ENCODE measurements at places on chromosomes 3 and 15. TPM values are rescaled to one million over a fixed set of nuclear protein-coding genes. Genes with fewer than 3 reads are reported as not detected.

GRCh38 chr3:73068419-73068818 lies 7.0 kb downstream of the EBLN2 start:
- no peak overlapping the region for H3K4me3 ChIP-seq
- H3K4me1 ChIP-seq = peaks cover 15% of the 10 kb centered on the region
- no peaks in the 10 kb centered on the region for H3K27me3 ChIP-seq
- no peak for DNase-seq
- H3K27ac ChIP-seq = no peak overlapping the region
- no peaks in the 10 kb centered on the region for H3K36me3 ChIP-seq

DNA sequence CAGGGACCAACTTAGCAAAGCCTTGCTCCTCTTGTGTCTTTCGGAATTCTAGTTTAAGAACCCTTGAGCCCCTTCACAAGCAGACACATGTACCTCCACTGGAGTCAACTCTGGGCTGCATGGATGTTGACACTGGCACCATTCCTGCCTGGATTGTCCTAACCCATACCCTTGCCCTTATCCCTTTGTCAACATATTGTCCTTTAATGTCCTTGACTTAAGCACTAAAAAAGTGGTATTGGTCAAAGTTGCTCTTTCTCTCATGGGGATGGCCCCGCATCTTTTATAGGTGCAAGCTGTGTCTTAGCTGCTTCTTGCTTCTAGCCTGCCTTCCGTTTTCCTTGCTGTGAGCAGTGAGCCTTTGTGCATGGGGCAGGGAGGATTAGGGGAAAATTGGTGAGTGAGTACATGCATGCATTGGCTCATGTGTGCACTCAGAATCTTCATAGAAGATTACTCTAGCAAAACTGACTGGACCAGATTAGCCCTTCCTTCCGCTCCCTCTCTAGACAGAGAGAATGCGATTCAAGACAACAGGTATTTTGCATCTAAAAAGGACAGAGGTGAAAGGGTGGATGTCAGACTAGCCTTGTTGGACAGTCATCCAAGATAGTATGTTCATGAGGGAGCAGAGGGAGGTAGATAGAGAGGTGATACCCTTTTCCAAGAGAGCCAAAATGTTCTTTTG lies 42.4 kb downstream of the TGFBR2 start:
- no peaks in the 10 kb centered on the region for H3K4me1 ChIP-seq
- H3K27ac ChIP-seq = no peak overlapping the region
- no peak for DNase-seq
- no peak overlapping the region for H3K4me3 ChIP-seq
- H3K36me3 ChIP-seq = no peaks in the 10 kb centered on the region

GRCh38 chr3:159059395-159059794 lies 257.5 kb downstream of the MFSD1 start:
- no peak for DNase-seq
- no peaks in the 10 kb centered on the region for H3K36me3 ChIP-seq
- no peaks in the 10 kb centered on the region for H3K4me1 ChIP-seq
- no peaks in the 10 kb centered on the region for H3K27me3 ChIP-seq
- no peak overlapping the region for H3K4me3 ChIP-seq

GRCh38 chr3:16114429-16114828 lies 60.1 kb upstream of the GALNT15 start:
- no peaks in the 10 kb centered on the region for H3K36me3 ChIP-seq
- H3K4me3 ChIP-seq = no peak overlapping the region
- peak overlapping the region; percentile 9 for H3K27ac ChIP-seq
- no peaks in the 10 kb centered on the region for H3K4me1 ChIP-seq

DNA sequence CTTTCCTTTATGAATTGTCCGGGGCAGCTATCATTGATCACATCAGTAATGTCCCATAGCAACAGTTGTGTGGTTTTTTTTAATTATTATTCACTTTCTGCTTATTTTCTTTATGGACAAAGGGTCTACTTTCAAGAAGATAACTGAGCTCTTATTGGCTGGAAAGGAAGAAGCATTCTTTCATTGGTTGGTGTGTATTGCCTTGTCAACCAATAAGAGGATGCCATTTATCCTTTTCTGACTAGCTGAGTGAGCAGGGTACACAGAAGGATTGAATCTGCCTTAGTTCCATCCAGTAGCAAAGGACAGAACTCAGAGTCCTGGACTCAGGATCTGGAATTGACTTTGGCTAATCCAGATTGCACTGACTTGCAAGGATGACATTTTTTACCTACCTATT lies 13.2 kb upstream of the AEN start:
- H3K4me3 ChIP-seq = no peak overlapping the region
- no peak for DNase-seq
- H3K27me3 ChIP-seq = no peaks in the 10 kb centered on the region
- H3K36me3 ChIP-seq = no peaks in the 10 kb centered on the region
- peaks cover 15% of the 10 kb centered on the region for H3K4me1 ChIP-seq

GRCh38 chr3:147652651-147653366 lies 243.6 kb downstream of the ZIC1 start:
- H3K36me3 ChIP-seq = no peaks in the 10 kb centered on the region
- H3K27ac ChIP-seq = no peak overlapping the region
- DNase-seq = no peak
- no peaks in the 10 kb centered on the region for H3K27me3 ChIP-seq
- H3K4me1 ChIP-seq = peaks cover 4% of the 10 kb centered on the region

- H3K27ac ChIP-seq = no peak overlapping the region
- H3K36me3 ChIP-seq = no peaks in the 10 kb centered on the region
- no peak for DNase-seq
- H3K27me3 ChIP-seq = no peaks in the 10 kb centered on the region
- peaks cover 12% of the 10 kb centered on the region for H3K4me1 ChIP-seq
Observed at GRCh38 chr15:99504071-99504822, 61.5 kb upstream of the MEF2A start.

GRCh38 chr3:40701016-40701588 lies 176.3 kb downstream of the ZNF621 start:
- no peaks in the 10 kb centered on the region for H3K4me1 ChIP-seq
- no peak overlapping the region for H3K4me3 ChIP-seq
- no peaks in the 10 kb centered on the region for H3K36me3 ChIP-seq
- no peak for DNase-seq
- H3K27me3 ChIP-seq = no peaks in the 10 kb centered on the region
- H3K27ac ChIP-seq = no peak overlapping the region

DNA sequence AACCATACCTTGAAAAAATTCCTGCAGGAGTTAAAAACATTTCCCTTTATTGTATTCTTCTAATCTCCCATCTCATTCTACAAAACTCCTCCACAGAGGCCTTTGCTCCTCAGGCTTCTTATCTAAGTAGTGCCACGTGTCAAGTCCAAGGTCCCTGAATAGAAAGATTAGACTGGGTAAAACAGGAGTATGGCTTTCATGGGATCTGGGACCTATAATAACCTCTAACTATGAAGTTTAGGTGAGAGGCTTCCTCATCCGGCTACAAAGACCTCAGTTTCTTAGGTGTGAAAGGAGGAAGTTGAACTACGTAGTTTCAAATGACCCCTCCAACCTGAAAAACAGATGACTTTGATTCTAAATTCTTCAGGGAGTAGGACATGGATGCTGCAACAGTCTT lies 20.0 kb downstream of the GPR15 start:
- no peak overlapping the region for H3K4me3 ChIP-seq
- H3K27me3 ChIP-seq = no peaks in the 10 kb centered on the region
- H3K27ac ChIP-seq = no peak overlapping the region
- DNase-seq = no peak
- no peaks in the 10 kb centered on the region for H3K4me1 ChIP-seq
- no peaks in the 10 kb centered on the region for H3K36me3 ChIP-seq

The XYLB gene
- 12.4 TPM for total RNA-seq

The HGD gene
- total RNA-seq = 1.4 TPM

GRCh38 chr3:10247679-10248183 lies 528 bp upstream of the TATDN2 start:
- H3K27ac ChIP-seq = peak overlapping the region; percentile 90
- no peak for DNase-seq
- H3K27me3 ChIP-seq = no peaks in the 10 kb centered on the region
- H3K36me3 ChIP-seq = no peaks in the 10 kb centered on the region
- H3K4me1 ChIP-seq = peaks cover 11% of the 10 kb centered on the region

The CHST2 gene
- 6.8 TPM for total RNA-seq

- no peaks in the 10 kb centered on the region for H3K36me3 ChIP-seq
- H3K4me1 ChIP-seq = no peaks in the 10 kb centered on the region
- no peak for DNase-seq
- H3K27ac ChIP-seq = no peak overlapping the region
- H3K4me3 ChIP-seq = no peak overlapping the region
- H3K27me3 ChIP-seq = no peaks in the 10 kb centered on the region
Observed at GRCh38 chr3:196585044-196585757, 16.7 kb downstream of the FBXO45 start.

DNA sequence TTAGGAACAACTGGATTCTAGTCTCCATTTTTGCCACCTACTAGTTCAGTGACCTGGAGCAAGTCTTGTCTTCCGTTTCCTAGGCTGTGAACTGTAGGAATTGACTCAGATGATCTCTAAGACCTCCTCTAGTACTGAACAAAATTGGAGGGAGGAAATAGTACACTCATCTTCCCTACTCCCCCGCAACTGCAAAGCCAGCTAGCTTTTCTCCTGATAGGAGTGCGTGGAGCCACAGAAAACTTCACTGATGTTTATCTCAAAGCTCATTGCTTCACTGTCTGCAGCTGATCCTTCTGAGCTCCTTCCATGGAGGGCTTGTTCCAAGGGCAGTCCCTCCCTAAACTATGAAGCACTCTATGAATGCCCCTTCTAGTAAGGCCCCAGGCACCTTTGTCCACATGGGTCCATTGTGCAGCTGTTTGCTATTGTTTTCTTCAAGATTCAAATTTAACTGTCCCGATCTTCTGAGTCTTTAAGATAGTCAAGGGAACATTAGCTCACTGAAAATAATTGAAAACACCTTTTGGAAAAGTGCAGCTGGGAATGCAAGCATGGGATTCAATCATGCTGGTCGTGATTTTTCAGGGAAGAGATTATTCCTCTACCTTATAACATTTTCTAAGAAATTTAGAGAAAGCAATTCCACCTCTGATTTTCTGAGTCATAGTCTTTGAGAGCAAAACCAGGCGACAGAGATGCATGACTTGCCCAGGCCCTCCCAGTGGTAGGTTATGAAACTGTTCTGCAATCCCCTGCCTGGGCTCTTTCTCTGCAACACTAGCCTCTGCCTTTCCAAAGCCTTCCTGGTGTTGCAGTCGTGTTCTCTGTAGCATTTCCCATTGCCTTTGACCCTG lies 24.3 kb downstream of the FILIP1L start:
- no peaks in the 10 kb centered on the region for H3K27me3 ChIP-seq
- no peaks in the 10 kb centered on the region for H3K36me3 ChIP-seq
- no peak overlapping the region for H3K4me3 ChIP-seq
- no peak overlapping the region for H3K27ac ChIP-seq
- no peaks in the 10 kb centered on the region for H3K4me1 ChIP-seq

- H3K27me3 ChIP-seq = no peaks in the 10 kb centered on the region
- no peak for DNase-seq
- no peak overlapping the region for H3K4me3 ChIP-seq
- H3K4me1 ChIP-seq = no peaks in the 10 kb centered on the region
- no peaks in the 10 kb centered on the region for H3K36me3 ChIP-seq
Observed at GRCh38 chr15:42964476-42964875, 43.9 kb upstream of the TTBK2 start.

DNA sequence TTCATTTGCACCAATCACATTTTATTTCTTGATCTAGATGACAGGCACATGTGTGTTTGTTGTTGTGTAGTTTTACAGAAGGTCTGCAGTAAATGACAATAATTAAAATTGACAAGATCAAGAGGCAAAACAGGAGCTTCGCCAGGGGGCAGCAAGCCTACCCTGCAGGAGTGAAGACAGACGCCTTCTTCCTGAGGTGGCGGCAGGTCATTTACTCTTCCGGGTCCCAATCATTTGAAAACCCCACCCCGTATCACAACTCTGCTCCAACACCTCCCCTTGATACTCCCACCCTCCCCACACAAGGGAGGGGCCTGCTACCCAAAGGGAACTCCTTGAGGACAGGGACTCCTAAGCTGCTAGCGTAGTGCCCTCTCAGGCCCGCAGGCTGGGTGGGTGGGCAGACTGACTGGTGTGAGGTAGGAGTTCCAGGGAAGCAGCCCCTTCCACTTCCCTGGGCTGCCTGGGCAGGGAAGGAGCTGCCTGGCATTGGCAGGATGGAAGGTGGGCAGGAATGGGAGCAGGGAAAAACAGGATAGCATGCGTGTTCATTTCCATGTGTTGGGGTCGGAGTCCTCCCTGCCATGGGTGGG lies 13.1 kb downstream of the CHDH start:
- no peak overlapping the region for H3K27ac ChIP-seq
- no peak for DNase-seq
- H3K4me1 ChIP-seq = no peaks in the 10 kb centered on the region
- H3K27me3 ChIP-seq = no peaks in the 10 kb centered on the region
- no peak overlapping the region for H3K4me3 ChIP-seq
- no peaks in the 10 kb centered on the region for H3K36me3 ChIP-seq

- no peaks in the 10 kb centered on the region for H3K27me3 ChIP-seq
- no peaks in the 10 kb centered on the region for H3K36me3 ChIP-seq
- H3K27ac ChIP-seq = no peak overlapping the region
- DNase-seq = no peak
- no peak overlapping the region for H3K4me3 ChIP-seq
Observed at GRCh38 chr3:143848704-143849103, 436 bp upstream of the SLC9A9 start.

DNA sequence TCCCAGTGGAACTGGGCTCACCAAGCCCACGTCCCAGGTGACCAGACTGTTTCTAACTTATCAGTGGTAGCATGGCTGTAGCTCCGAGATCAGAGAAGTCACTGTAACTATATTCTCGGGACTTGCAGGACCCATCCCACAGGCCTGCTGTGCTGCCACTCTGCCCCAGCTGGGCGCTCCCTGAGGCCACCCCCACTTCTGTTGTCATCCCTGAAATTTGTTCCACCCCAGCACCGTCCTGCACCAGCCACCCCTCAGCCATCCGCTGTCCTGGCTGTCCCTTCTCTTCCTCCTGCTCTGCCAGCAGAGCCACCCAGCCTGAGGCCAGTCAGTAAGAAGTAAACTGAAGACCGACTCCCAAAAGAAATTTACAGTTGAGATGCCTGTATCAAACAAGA lies 33.0 kb upstream of the VILL start:
- H3K36me3 ChIP-seq = no peaks in the 10 kb centered on the region
- H3K4me1 ChIP-seq = peaks cover 12% of the 10 kb centered on the region
- no peak overlapping the region for H3K4me3 ChIP-seq
- H3K27ac ChIP-seq = peak overlapping the region; percentile 86
- DNase-seq = no peak

The CFAP20DC gene
- 24.5 TPM for total RNA-seq

DNA sequence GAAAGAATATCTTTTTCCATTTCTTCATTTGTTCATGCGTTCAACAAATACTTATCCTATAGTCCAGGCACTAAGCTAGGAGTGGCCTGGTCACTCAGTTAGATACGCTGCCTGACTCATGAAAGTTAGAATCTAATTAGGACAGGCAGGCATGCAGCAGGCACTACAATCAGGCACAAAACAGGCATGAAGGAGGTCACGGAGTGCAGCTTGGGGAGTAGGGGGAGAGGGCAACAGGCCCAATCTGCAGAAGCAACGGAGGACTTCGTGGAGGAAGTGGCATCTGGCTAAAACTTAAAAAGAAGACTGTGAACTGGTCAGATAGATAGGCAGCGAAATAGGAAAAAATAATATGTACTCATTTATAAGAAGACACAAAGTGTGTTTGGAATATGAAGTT lies 420.9 kb downstream of the MAGI1 start:
- DNase-seq = no peak
- no peak overlapping the region for H3K27ac ChIP-seq
- H3K36me3 ChIP-seq = no peaks in the 10 kb centered on the region
- no peak overlapping the region for H3K4me3 ChIP-seq
- H3K4me1 ChIP-seq = no peaks in the 10 kb centered on the region
